Activated B cell treated with CpG ODN at 0.5 μM for 24 hours (primary cell): ENCODE measurements at places on chromosomes 3 and 15. TPM values are rescaled to one million over a fixed set of nuclear protein-coding genes. Genes with fewer than 3 reads are reported as not detected.

GRCh38 chr3:179227349-179227748 is 23.6 kb downstream of the KCNMB3 start:
- no peak for DNase-seq

GRCh38 chr15:40092979-40093869 is 15.5 kb downstream of the BMF start:
- DNase-seq = no peak

DNA sequence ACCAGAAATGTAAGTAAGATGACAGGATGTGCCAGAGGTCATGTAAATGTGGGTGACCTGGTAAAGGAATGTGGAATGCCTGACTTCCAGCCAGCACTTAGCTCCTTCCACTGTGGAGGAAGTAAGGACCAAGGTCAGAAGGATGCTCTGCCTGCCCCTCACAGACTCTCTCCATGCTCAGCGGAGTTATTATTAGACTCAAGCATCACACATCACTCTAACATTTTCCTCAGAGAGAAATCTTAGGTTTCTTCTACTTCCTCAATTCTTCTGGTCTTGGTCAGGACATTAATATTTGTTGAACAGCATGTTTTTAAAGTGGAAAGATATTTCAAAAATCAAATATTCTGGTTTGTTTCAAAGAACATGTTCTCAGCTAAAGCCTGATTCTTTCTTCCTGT is 231.4 kb upstream of the WNT5A start:
- no peak for DNase-seq

- DNase-seq = no peak
Observed at GRCh38 chr15:46709460-46710083, 1007.7 kb upstream of the SEMA6D start.

GRCh38 chr3:151357463-151357850 is 27.1 kb downstream of the P2RY12 start:
- DNase-seq = no peak

ATP13A5 gene
- not detected in 2 replicates for total RNA-seq

GRCh38 chr15:68536331-68537095 is 42.3 kb upstream of the CORO2B start:
- DNase-seq = no peak
